ENCODE measurements at places on chromosomes 1 and 21. TPM values are rescaled to one million over a fixed set of nuclear protein-coding genes. Genes with fewer than 3 reads are reported as not detected.

DNA sequence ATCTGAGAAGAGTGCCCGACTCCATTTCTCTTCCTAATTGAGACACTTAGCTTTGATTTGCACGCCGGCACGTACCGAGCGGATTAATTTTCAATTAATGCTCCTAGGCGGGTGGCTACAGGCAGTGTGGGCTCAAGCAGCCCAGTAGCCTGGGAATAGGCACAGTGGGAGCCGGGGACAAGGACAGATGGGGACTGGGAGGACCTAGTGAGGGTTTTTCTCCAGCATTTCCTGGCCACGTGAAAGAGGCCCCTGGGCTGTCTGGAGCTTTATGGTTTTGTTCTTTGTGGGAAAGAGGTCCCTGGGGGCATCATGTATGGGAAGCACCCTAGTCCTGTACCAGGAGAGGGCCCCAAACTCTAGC is 78.6 kb upstream of the CSF3R start:
- no peak for ATAC-seq

The ANGPTL3 gene
- 3.6 TPM for total RNA-seq

DNA sequence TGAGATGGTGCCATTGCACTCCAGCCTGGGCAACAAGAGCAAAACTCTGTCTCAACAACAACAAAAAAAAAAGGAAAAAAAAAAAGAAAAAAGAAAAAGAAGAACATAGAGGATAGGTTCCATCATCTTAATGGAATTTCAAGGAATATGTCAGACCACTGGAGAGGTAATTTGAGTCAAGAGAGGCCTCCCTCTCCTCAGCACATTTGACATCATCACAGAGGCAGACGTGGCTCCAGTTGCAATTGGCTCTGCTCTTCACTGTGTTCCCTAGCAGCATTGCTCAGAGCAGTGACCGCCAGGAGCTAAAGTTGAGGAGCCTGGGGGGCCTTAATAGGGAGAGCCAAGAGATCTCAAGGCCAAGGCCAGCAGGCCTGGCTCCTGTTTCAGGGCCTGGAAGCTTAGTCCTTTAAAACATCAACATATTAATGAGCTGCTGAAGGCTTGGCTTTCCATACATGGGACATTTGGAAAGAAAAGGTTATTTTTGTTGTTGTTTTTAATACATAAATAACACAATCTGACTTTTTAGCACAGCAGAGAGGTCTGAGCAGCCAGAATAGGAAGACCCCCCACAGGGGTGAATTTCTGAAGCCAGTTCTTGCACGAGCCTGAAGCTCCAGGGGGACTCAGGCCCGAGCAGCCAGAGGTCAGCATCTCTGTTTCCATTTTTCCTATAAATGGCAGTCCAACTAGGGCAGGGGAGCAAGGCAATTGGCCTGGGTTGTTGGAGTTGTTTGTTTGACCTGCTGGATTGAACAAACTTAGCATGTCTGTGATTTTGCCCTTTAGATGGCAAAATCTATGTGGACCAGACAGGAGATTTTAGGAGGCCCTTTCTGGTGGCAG is 118.3 kb upstream of the FGGY start:
- ATAC-seq = no peak

The POGZ gene
- total RNA-seq = 59.6 TPM

- no peak for ATAC-seq
These were observed 698.5 kb upstream of the BRINP3 start for GRCh38 chr1:191176131-191176530.

DNA sequence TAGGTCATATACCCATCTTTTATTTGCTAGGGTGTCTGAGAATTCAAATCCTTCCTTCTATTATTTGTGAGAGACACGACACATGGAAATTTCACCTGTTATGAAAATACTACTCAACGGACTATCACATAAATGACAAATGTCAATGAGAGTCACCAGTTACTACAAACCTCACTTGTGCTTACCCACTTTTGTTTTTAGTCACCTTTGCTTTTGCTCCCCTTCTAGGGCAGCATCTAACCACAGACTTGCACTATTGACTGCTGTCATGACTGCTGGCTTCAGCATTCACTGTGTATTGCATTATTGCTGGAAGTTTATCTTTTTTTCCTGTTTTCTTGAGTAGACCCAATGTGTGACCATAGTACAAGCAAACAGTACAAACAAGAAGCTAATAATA is 1048.0 kb downstream of the PLA2G4A start:
- ATAC-seq = no peak

The CACNA1S gene
- 0.05 TPM for total RNA-seq

The PRKCZ gene
- 1.1 TPM for total RNA-seq

DNA sequence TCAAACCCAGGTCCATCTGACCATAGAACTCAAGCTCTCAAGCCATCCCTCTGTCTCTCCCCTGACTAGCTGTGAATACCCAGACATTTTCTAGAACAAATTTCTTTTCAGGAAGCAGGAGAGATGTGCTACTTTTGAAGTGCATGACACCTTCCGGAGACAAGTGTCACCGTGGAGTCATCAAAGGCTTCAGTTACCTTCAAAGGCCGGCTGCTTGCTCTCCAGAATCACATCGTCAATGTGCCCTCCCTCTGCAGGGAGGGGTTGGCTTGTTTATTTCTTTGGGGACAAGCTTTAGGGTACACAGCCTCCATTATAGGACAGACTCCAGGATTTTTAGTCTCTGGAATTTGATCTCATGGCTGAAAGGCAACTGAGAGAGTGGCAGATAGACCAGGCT is 37.7 kb upstream of the IGSF21 start:
- no peak for ATAC-seq

The SLC2A5 gene
- 0.90 TPM for total RNA-seq

DNA sequence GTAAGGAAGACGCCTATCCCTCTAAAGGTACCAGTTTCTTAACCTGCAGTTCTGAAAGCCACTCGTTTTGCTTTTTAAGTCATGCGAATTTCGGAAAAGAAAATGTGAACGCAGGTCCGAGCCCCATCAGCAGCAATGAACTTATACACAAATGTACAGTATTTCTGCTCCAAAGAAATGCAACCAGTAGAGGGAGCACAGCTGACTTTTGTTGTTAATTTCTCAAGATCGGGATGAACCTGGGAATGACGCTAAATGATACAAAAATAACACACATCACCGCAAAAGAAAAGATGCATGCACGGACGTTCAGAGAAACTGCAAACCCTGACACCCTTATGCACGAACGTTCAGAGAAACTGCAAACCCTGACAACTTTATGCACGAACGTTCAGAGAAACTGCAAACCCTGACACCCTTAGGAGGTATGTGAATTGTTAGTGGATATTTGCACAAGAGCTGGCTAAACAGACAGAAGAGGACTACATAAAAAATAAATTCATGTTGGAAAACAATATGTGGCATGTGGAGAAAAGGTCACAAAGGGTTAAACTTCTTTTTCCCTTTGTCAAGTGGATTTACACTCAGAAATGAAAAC is 3.5 kb upstream of the TIAM1 start:
- no peak for ATAC-seq

DNA sequence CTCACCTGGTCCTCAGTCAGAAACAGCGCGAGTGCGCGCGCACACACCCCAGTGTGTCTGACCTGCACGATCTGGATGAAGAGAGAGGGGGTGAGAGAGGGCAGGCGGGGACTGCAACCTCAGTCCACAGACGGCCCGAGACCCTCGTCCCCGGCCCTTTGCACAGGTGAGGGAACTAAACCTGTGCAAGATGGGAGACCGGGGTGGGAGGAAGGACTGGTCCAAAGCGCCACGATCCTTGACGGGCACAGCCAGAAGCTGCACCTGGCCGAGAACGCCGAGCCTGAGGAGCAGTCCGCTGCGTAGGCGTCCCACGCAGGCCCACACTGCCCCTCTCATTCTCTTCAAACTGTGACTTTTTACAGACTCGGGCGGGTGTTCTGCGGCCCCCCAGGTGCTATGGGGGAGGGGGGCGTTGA is 519 bp upstream of the IQCC start:
- ATAC-seq = peak; percentile 0

- ATAC-seq = peak; percentile 61
These were observed 145.2 kb upstream of the ZNF648 start for GRCh38 chr1:182206626-182207239.

GRCh38 chr1:5975133-5975880 is 16.9 kb downstream of the NPHP4 start:
- ATAC-seq = peak; percentile 70

- ATAC-seq = no peak
These were observed 53.1 kb downstream of the DIPK1A start for GRCh38 chr1:92907949-92908684.

- ATAC-seq = no peak
These were observed at the start of gene CELA3A for GRCh38 chr1:22001409-22001808. TSS of gene CELA3A (plus strand) at chr1:22001657. CDS start at chr1:22001675, 18 bp downstream.

The UBE2U gene
- total RNA-seq = not detected

DNA sequence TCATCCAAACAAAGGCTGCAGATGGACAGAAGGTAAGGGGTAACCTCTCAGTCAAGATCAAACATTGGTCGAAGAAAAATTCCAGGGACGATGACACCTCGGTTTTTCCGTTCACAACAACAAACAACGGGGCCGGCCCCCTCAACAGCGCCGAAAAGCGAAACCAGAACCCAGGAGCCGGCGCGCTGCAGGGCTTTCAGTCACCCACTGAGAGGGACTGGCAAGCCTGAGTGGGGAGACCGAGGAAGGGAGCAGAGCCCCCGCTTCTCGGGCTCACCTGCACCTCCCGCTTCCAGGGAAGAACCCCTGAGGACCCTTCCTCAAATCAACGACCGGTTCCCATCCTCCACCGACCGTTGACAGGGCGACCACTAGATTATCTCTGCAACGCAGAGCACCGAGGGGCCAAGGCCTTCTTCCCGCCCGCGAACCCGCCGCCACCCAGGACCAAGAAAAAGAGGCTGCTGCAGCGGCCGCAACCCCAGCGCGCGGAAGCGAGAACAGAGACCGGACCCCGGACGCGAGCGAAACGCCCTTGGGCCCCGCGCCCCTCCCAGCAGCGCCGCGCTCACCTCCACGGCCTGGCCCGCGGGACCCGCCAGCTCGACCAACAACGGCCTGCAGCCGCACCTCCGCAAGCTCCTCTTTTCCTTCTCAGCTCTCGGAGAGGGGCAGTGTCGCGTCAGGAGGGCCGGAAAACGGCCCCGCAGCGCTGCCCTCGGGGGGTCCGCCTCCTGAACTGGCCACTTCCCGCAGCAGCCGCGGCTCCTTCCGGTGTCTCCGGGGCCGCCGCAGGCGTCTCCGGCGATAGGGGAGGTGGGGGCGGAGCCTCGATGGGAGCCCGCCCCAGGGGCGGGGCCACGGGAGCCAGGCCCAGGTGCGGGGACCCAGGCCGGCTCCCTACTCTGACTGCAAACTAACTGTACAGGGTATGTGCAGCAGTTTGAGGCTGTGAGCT is at the start of gene USP33:
USP33 (minus strand) TSS at position 782 of the 958 bp plus-strand sequence. CDS start 18,155 bp downstream, outside the sequence.
- peak; percentile 84 for ATAC-seq

DNA sequence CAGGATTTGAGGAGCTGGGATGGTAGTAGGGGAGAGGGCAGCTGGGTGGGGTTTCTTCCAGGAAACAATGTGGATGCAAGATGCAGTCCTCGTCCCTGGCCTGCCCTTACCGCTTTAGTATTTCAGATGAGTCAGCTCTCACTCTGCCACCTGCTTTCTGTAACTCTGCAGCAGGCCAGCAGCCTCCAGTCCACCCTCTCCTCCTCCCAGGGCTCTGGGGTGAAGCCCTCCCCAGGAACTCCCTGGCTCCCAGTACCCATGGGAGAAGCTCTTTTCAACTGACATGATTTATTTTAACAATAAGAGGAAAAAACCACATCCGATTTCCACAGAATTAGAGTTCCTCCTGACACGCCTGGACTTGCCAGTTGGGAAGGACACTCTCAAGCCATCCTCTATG is 39.0 kb upstream of the IL20 start:
- peak; percentile 85 for ATAC-seq

DNA sequence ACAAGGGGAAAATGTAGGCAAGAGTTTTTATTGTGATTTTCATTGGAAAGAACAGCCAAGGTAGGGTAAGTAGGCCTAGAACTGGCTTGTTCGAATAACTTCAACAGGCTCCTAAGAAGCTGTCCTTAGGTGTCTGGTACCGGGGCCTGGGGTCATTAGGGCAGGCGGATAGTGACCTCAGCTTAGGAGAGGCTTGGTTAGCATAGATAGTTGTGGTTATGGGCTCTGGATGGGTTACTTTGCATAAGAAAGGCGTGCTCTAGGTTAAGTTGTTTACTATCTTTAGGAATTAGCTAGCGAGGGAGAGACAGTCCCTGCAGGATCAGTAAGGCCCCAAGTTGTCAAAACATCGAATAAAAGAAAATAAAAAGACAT is 20.7 kb upstream of the HPCAL4 start:
- peak; percentile 45 for ATAC-seq

The UBQLN4 gene
- 22.7 TPM for total RNA-seq

The B3GALT2 gene
- total RNA-seq = 15.1 TPM

- no peak for ATAC-seq
These were observed 35.6 kb upstream of the EPHA8 start for GRCh38 chr1:22527555-22528296.

The LRRC71 gene
- 1.1 TPM for total RNA-seq

GRCh38 chr21:25615880-25616279 is 8.6 kb upstream of the MRPL39 start:
- ATAC-seq = no peak

DNA sequence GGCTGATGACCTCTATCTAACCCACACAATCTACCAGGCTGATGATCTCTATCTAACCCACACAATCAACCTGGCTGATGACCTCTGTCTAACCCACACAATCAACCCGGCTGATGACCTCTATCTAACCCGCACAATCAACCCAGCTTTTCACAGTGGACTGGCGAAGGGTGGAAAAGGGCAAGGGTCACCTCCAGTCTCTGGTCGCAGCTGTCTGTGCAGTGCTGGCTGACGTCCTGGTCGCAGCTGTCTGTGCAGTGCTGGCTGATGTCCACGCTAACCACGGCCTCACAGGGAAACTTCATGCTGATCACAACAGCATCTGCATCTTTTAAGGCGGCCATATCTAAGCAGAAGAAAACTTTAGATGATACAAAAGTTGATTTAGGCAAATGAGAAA is 12.2 kb upstream of the CCDC27 start:
- no peak for ATAC-seq

DNA sequence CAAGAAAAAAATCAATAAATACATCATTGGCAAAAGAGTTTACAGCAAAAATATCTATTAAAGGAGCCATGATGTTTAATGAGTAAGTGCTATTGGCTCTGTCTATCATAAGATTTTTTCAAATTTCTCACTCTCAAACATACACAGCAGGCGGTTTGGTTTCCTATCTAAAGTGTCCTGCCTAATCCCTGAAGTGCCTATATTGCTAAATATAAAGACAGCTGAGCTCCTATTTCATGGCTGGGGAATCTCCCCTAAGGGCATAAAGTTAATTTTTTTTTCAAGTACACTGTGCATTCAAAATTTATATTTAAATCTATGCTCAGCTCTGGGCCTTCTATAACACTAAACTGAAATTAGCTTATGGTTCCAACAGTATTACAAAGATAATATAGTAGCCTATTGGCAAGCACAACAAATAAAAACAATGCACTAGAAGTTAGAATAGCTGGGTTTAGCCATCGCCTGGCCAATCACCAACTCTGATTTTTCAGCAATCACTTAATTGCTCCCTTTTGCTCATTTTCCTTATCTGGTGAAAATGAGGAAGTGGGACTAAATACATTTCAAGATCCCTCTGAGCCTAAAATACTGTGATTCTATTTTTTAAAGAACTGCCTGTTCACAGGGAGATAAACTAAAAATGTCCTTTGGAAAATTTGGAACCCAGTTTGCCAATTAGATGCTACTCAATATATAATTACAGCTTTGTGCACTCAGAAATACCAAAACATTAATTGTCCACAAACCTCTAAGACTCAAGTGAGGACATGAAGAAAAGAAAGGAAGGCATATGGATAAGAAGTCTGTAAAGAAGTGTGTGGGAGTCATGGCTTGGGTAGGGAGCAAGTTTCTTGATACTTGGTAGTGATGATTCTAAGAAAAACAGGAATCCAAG is 62.5 kb downstream of the WDR64 start:
- no peak for ATAC-seq

All from motor neuron (in vitro differentiated cells).